Large intestine (tissue), 12 donors: ENCODE measurements at places on chromosomes 13 and 19.

- H3K4me1 ChIP-seq, result no peaks in the 10 kb centered on the region
- no peaks in the 10 kb centered on the region for H3K36me3 ChIP-seq
- no peak overlapping the region for H3K27ac ChIP-seq
- H3K4me3 ChIP-seq, result no peak overlapping the region
These were observed 26.2 kb upstream of the ATP8A2 start for GRCh38 chr13:25345576-25345975.

DNA sequence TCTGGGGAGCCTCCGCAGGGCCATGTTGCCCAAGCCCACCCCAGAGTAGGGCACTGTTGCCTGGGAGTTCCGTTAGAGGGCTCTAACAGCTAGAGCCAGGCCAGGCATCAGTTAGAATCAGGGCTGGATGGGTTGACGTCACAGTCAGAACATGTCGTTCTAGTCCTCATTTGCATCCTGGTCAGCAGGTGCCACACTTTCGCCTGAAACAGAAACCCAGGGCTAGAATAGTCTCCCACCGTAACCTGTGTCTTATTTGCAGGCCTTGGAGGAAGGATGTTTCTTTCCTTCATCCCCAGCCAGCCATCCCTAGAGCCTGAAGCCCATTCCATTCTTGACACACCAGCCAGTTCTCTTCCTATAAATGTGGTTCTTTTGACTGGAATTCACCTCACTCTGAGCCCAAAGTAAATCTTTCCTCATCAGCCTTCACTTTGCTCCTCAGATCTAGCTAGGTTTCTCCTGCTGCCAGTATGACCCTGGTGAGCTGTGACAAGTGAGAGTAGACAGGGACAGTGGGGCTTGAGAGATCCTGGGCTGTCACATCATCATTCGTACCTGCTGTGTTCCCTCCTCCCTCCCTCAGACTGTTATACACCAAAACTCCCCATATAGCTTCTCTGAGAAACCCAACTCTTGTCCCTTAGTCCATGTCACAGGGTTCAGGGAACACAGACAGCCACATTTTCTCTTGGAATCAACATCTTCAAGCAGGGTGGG is 12.2 kb upstream of the CCDC97 start:
- H3K4me1 ChIP-seq, result peaks cover 35% of the 10 kb centered on the region
- peaks cover 96% of the 10 kb centered on the region for H3K36me3 ChIP-seq
- no peaks in the 10 kb centered on the region for H3K27me3 ChIP-seq
- H3K27ac ChIP-seq, result peak overlapping the region; percentile 87
- no peak overlapping the region for H3K4me3 ChIP-seq

DNA sequence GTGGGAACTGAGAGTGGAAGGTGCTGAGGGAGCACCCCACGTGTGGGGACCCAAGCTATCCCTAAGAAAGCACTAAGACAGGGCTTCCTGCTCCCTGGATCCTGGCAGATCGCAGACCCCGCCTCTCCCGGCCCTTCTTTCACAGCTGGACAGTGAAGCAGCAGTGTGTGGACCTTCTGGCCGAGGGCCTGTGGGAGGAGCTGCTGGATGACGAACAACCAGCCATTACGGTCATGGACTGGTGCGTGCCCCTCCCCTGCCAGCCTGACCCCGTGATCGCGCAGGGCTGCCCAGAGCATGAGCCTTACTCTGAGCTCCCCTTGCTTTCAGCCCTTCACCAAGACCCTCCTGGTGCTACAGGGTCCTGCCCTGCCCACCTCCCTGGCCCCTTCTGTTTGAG is 2.3 kb downstream of the NCCRP1 start:
- H3K27me3 ChIP-seq, result peaks cover 80% of the 10 kb centered on the region
- no peaks in the 10 kb centered on the region for H3K36me3 ChIP-seq
- H3K4me1 ChIP-seq, result peaks cover 13% of the 10 kb centered on the region
- no peak overlapping the region for H3K4me3 ChIP-seq
- DNase-seq, result no peak

DNA sequence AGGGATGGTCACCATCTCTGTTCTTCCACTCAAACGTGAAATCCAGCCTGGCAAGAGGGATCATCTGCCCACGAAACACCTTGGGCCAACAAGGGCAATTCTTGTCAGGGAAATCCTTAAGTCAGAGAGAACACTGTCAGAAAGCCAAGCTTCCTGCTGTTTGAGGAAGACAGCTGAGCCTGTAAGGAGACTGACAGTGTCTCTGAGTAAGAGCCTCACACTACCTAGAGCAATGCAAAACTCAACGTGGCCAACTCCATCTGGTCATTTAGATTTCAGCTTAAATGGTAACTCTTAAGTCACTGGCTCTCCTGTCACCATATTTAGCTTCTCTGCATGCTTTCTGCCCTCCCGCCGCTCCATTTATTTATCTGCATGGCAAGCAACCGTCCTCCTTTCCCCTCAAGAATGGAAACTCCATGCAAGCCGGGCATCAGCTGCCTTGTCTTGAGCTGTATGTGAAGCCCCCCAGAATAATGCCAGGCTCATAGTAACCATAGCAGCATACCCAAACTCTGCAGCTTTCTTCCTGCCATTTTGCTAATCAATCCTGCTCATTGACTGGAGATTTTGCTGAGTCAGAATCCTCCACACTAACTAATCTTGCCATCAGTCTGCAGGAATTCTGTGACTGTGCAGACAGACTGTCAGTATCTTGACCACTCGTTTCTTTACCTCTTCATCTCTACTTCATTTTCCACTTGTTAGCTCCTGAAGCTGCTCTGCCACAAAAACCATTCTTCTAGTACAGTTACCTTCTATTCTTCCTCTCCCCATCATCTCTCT is 159.8 kb downstream of the IRS2 start:
- H3K36me3 ChIP-seq, result no peaks in the 10 kb centered on the region
- H3K4me3 ChIP-seq, result no peak overlapping the region
- H3K27me3 ChIP-seq, result no peaks in the 10 kb centered on the region
- peaks cover 2% of the 10 kb centered on the region for H3K4me1 ChIP-seq
- H3K27ac ChIP-seq, result no peak overlapping the region

GRCh38 chr13:112699322-112699918 is 9.6 kb downstream of the ATP11A start:
- no peak overlapping the region for H3K27ac ChIP-seq
- H3K4me3 ChIP-seq, result no peak overlapping the region
- H3K36me3 ChIP-seq, result peaks cover 20% of the 10 kb centered on the region
- H3K4me1 ChIP-seq, result peaks cover 19% of the 10 kb centered on the region
- H3K27me3 ChIP-seq, result no peaks in the 10 kb centered on the region

DNA sequence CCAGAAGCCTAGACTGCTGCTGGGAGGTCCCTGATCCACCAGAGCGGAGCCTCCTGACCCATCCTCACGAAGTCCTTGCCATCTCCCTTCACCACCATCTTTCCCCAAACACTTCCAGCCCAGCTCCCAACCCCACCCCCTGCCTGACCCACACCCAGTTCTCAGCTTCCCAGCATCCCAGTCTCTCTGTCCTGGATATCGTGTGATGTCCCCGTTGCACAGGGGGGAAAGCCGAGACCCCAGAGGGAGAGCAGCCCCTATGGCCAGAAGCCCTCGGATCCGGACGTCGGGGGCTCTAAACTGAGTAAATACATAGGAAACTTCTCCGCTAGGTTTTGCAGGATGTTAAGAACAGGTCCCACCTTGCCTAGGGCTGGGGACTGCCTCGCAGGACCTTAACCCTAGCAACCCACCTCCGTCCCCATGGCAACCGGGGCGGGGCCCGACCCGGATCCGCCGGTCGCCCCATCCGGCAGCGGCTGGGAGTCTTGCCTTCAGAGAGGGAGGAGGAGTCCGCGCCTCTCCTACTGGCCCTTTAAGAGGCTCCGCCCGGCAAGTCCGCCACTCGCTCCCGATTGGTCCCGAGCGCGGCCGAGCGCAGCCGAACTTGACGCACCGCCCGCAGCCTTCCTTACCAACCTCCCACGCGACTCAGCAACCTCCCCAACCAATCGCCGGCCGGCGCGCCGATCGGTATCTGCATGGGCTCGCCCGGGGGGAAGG is 451 bp upstream of the HMG20B start:
- H3K4me3 ChIP-seq, result peak overlapping the region; percentile 51
- peaks cover 12% of the 10 kb centered on the region for H3K36me3 ChIP-seq
- peak; percentile 100 for DNase-seq
- no peaks in the 10 kb centered on the region for H3K27me3 ChIP-seq
- peaks cover 21% of the 10 kb centered on the region for H3K4me1 ChIP-seq
- H3K27ac ChIP-seq, result no peak overlapping the region

GRCh38 chr13:113283904-113284303 is 13.1 kb upstream of the LAMP1 start:
- no peak for DNase-seq
- no peak overlapping the region for H3K4me3 ChIP-seq
- H3K4me1 ChIP-seq, result no peaks in the 10 kb centered on the region
- H3K36me3 ChIP-seq, result no peaks in the 10 kb centered on the region
- H3K27me3 ChIP-seq, result no peaks in the 10 kb centered on the region

DNA sequence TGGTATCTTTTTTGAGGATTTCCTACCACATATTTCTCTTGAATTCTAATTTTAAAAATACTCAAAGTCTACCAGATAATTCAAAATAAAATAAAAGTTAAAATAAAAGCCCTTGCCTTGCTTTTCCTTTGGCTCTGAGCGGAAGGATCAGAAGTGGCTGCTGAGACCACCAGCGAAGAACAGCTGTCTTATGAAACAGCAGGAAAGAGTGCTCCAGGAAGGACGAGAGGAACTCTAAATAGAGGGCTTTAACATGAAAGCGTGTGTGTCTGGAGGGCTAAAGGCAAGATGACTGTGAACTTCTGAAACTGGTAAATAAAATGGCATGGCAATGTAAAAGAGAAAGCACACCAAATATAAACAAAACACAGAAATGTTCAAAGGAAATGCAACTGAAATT is 521.5 kb upstream of the SPRY2 start:
- H3K4me1 ChIP-seq, result no peaks in the 10 kb centered on the region
- no peak overlapping the region for H3K27ac ChIP-seq
- H3K27me3 ChIP-seq, result no peaks in the 10 kb centered on the region
- no peaks in the 10 kb centered on the region for H3K36me3 ChIP-seq
- no peak for DNase-seq
- H3K4me3 ChIP-seq, result no peak overlapping the region

DNA sequence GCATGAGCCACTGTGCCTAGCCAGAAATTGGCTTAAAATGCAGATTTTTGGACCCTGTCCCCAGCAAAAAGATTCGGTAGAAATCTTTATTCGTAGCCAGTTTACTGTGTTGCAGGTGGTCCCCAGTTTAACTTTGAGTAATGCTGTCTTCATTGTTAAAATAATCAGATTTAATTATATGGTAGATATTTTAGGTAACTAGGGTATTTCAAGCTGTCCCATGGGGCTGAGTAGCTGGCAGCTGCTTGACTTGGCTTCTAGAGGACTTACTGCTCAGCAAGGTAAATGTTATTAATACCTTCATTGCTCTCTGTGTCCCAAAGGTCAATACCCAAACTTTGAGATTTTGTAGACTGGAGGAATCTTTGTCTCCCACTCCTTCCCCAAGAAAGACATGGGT is 21.1 kb downstream of the LSM14A start:
- no peak overlapping the region for H3K4me3 ChIP-seq
- H3K27me3 ChIP-seq, result no peaks in the 10 kb centered on the region
- peaks cover 29% of the 10 kb centered on the region for H3K36me3 ChIP-seq
- no peak overlapping the region for H3K27ac ChIP-seq
- no peaks in the 10 kb centered on the region for H3K4me1 ChIP-seq

- H3K27ac ChIP-seq, result peak overlapping the region; percentile 78
- H3K36me3 ChIP-seq, result no peaks in the 10 kb centered on the region
- no peaks in the 10 kb centered on the region for H3K27me3 ChIP-seq
- peaks cover 49% of the 10 kb centered on the region for H3K4me1 ChIP-seq
- DNase-seq, result peak; percentile 89
- no peak overlapping the region for H3K4me3 ChIP-seq
These were observed 14.5 kb upstream of the IGSF23 start for GRCh38 chr19:44598880-44599279.

DNA sequence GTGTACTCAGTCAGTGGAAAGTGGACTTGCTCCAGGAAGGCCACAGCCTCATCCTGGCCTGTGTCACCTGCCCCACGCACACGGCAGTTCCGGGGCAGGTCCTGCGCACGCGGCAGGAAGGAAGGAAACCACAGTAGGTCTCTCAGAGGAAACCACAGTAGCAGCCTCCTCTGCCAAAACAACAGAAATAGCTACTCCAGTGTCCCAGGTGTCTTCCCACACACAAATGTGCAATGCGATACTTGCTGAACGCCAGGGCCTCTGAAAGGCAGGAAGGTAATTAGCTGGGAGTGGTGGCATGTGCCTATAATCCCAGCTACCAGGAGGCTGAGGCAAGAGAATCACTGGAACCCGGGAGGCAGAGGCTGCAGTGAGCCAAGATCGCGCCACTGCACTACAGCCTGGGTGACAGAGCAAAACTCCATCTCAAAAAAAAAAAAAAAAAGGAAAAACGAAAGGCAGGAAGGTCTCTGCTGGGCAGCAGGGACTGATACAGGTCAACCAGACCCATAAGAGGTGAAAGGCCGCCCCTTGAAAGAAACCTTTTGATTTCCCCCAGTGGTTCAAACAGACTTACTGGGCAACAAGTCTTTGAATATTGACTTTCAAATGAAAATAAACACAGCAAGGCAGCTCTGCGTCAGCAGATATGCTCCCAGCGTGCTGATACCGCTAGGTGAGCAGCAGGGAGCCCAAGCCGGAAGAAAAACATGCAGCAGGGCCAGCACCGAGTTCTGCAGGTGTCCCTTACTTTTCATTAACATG is 49.5 kb downstream of the CRYL1 start:
- no peak for DNase-seq
- no peak overlapping the region for H3K4me3 ChIP-seq
- no peaks in the 10 kb centered on the region for H3K4me1 ChIP-seq
- H3K36me3 ChIP-seq, result peaks cover 37% of the 10 kb centered on the region

DNA sequence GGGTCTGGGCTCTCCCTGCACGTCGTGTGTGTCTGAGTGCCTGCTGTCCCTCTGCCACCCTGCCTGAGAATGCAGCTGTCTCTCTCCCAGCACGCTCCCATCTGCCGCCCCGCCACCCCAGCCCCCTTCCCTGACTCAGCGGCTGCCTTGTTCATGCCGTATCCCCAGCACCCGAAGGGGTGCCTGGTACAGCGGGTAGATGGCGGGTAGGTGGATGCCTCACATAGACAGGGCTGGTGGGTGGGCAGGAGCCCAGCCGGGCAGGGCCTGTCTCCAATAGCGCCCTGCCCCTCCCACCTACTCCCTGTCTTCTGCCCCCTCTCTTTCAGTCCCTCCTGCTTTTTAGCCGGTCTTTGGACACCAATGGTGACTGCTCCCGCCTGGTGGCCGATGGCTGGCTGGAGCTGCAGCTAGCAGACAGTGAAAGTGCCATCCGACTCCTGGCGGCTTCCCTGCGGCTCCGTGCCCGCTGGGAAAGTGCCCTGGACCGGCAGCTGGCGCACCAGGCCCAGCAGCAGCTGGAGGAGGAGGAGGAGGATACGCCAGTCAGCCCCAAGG is 30.3 kb downstream of the DHX34 start:
- no peaks in the 10 kb centered on the region for H3K27me3 ChIP-seq
- H3K4me1 ChIP-seq, result no peaks in the 10 kb centered on the region
- H3K4me3 ChIP-seq, result no peak overlapping the region
- no peak for DNase-seq

GRCh38 chr13:20528452-20528851 is 2.8 kb upstream of the CRYL1 start:
- H3K4me3 ChIP-seq, result no peak overlapping the region
- no peaks in the 10 kb centered on the region for H3K36me3 ChIP-seq
- no peaks in the 10 kb centered on the region for H3K27me3 ChIP-seq
- no peak for DNase-seq
- H3K4me1 ChIP-seq, result peaks cover 10% of the 10 kb centered on the region
